ENCODE measurements at places on chromosomes 11 and 22. TPM values are rescaled to one million over a fixed set of nuclear protein-coding genes. Genes with fewer than 3 reads are reported as not detected.

RFPL1 gene
- 1.7 TPM for total RNA-seq

LIPT2 gene
- total RNA-seq: 17.5 TPM

TUB gene
- 14.5 TPM for total RNA-seq

TUBGCP6 gene
- 117 TPM for total RNA-seq

APOA5 gene
- total RNA-seq: not detected

PHLDA2 gene
- total RNA-seq: 20.4 TPM

YPEL1 gene
- total RNA-seq: 16.2 TPM

All from prostate gland (tissue), 2 donors.